ENCODE measurements at places on chromosomes 1 and 21. TPM values are rescaled to one million over a fixed set of nuclear protein-coding genes. Genes with fewer than 3 reads are reported as not detected.

DNA sequence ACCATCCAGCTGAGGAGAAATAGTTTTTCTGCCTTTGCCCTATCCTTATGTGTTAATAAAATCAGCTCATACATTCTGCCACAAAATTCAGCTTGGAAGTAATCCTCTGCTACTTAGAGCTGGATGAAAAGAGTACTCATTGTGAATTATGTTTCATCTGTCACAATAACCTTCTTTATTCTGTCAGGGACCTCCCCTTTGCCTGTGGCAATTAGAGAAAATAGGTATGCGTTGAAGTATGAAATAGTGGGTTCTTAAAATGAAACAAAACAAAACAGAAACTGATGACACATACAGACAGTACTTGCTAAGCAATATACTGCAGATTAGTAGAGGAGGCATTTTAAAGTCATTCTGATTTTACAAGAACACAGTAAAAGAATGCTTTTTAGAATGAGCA is 578.5 kb downstream of the USP25 start:
- peak; percentile 48 for ATAC-seq

DNA sequence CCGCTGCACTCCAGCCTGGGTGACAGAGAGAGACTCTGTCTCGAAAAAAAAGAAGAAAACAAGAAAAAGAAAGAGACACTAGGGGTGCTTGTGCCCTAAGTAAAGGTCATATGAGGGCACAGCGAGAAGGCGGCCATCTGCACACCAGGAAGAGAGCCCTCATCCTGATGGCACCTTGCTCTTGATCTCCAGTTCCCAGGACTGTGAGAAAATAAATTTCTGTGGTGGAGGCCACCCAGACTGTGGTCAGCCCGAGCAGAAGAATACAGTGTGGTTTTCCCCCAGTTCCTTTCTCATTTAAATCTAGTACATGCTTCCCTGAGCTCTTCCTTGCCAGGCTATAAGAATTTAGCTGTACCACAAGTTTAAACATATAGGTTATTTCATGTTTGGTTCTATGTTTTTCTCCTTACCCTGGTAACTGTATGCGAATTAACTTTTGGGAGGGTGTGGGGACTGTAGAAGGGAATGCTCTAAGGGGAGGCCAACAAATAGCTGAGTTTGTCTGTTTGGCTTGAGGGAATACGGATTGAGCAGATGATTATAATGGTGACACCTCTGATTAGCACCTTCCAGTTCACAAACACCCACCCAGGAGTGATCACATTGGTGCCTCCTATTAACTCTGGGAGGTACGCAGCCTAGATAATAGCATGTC is 119.6 kb upstream of the ERRFI1 start:
- no peak for ATAC-seq

GRCh38 chr1:113701429-113701828 is 57.9 kb downstream of the PHTF1 start:
- no peak for ATAC-seq

- no peak for ATAC-seq
Measured at GRCh38 chr1:20032425-20032824, 37.6 kb upstream of the PLA2G5 start.

Gene C1orf122
- total RNA-seq = 53.7 TPM

Gene F13B
- total RNA-seq = not detected
